ENCODE measurements at places on chromosomes 1 and 21.

DNA sequence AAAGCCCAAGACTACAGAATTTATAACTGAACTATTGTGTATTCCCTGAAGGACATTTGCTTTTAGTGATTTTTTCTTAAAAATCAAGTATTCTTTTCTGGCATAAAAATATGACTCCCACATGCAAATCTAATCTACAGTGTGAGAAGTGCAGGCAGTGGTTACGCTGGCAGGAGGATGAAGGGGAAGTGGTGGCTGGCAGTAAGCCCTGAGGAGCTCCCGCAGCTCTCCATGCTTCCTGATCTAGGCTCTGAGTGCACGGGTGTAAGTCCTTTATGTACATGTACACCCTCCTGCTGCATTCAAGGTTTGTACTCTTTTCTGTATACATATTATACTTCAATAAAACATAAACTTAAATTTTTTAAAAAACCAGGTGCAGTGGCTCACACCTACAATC is 67.5 kb upstream of the PRDX6 start:
- no peak for DNase-seq

- DNase-seq = no peak
These were observed 117.1 kb upstream of the COL6A1 start for GRCh38 chr21:45864436-45864835.

GRCh38 chr1:180101411-180101810 is 53.3 kb upstream of the QSOX1 start:
- no peak for DNase-seq

DNA sequence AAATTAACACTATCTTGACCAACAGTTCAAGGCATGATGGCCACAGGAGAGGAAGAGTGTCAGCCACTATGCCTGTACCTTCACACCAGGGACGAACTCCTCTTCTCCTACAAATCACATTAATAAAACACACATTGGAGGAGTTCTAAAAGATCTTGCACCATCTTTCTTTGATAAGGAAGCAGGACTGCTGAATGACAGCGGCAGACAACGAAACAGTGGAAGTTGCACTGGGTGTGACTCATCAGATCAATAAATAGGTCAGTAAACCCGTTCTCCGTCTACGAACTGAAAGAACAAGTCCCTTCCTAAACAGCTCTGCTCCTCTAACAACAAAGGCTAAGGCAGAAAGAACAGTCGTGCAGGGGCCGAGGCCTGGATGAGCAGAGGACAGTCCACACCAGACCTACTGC is 23.1 kb downstream of the UBE2G2 start:
- no peak for DNase-seq

DNA sequence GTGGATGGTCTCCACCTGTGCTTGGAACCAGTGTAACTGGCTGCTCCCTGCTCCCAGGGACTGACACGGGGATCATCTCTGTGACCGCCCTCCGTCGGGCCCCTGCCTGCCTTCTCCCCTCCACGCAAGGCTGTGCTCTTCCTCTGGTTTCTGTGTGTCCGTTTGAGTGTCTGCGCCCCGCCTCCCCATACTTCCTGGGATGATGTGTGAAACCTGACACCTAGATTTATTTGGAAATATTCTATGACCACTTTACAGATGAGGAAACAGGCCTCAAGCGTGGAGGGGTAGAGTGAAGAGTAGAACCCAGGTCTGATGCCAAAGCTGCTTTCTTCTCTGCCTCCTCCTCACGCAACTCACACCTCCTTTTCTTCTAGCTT is 24.3 kb downstream of the LDLRAP1 start:
- no peak for DNase-seq

- DNase-seq = no peak
These were observed 25.6 kb upstream of the NFIA start for GRCh38 chr1:61056573-61057439.

GRCh38 chr1:178310685-178311105 is 186.1 kb downstream of the CLEC20A start:
- DNase-seq = no peak

DNA sequence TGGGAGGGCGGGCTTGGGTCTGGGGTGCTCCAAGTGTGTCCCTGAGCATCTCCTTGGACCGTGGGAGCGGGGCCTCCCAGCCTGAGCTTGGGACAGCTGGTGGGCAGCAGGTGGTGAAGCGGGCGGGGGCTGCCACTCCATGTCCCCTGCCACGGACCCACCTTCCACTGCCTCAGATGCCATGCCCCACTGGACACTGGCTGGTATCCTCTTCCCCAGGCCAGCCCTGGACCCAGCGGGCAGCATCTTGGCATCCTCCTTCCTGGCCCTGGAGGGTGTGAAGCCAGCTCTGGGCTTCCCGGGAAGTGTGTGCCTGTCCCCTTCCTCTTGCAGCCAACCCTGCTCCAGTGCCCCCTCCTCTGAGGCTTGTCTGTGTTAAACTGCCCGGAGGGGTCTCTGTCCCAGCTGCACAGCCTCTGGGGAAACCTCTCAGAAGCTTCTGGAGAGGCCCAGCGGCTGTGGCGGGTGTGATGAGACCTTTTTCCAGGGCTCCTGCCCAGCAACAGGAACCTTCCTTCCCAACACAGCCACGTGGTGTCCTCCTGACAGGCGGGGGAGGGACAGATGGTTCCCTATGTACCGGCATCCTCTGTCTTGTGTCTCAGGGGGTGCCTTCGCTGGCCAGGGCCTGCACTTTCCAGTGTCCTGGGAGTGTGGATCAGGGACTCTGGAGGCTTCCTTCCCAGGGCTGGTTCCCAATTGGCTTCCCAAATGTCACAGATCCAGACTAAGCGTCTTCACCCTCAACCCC is 81.6 kb upstream of the DISP3 start:
- no peak for DNase-seq

- no peak for DNase-seq
These were observed 146.0 kb downstream of the PBX1 start for GRCh38 chr1:164704954-164705353.

DNA sequence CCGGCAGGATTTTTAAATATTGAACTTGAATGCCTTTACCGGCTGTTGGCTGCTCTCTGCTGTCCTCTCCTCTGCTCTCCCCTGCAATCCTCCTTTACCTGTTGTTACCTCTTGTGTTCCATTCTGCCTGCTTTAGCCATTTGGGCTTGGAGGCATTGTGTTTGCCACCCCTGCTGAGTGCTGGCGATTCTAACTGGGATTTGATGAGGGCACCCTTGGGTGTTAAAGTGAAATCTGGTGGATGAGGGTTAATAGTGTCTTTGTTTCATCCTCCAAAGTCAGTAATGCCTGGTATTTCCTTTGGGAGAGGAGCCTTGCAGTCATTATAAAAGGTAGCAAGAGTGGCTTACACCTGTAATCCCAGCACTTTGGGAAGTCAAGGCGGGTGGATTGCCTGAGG is 9.9 kb downstream of the SZRD1 start:
- DNase-seq = no peak

GRCh38 chr1:246705368-246705767 is 18.8 kb upstream of the SCCPDH start:
- DNase-seq = no peak

DNA sequence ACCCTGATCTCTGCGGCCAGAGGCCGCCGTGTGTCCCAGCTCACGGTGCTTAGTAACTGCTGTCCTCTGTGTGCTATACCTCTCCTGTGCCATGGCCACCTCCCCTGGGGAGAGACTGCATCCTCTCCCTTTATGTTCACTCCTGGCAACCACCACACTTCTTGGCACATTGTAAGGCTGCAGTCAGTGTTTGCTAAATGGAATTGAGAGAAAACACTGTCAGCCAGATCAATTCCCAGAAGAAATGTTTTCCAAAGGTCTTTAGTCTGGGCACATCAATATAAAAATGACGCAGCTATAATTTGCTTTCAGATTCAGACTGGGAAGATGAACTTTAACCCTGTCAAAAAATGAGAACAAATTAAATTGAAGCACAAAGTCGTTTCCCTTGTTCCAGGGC is 96.8 kb downstream of the BEND5 start:
- no peak for DNase-seq

DNA sequence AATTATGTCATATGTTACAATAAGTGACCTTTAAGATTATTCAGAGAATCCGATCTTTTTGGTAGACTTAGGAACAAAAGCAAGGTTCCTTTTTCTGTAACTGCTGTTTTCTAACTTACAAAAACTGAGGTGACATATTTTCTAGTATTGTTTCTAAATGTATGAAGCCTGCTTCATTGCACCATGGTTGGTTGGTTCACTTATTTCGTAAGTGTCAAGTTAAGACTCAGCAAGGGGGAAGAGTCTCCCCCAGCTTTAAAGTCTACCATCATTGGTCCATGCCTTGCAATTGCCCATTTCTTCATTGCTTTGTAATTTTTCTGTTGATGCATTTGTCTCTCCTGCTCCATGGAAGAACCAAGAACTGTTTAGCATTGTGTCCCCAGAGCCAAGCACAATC is 136.9 kb downstream of the DISC1 start:
- no peak for DNase-seq

- no peak for DNase-seq
These were observed 51.5 kb upstream of the DAB1 start for GRCh38 chr1:57475366-57475765.

- no peak for DNase-seq
These were observed at the start of gene MAP3K7CL for GRCh38 chr21:29130270-29130969. Gene MAP3K7CL, plus strand, starts transcription at chr21:29130644. Its CDS starts 2,701 bp downstream, at chr21:29133345.

DNA sequence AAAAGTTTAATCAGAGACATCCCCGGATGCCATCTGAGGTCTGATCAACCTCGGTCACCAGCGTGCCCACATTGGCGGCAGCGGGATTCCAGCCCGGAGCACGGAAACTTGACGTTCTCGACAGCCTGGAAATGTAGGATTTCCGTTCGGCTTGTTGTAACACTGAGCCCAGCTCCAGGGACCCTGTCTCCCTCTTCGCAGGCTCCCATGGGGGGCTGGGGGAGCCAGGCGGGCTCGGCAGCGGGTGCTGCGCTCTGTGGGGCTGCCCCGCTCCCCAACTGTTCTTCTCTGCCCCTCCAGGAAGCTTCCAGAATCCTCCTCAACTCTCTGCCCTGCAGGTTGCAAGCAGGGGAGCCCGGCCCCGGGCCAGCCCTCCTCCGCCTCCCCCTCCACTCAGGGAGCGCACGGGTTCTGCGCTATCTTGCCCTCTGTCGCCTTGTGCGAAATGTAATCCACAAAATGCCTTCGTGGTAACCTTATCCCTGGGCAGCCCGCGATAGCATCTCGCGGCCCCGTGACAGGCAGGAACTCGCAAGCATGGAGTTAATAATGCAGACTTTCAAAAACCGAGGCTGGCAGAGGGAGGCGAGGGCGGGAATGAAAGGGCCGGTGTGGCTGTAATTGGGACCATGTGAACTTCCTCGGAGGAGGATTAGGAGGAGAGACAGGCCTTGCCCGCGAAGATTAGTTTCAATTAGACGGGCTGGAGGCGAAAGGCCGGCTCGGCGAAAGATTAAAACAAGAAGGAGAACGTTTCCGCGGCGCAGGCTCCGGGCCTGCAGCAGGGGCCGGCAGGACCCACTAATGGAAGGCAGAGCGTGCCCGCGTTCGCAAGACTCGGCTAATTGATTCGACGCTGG is 53.9 kb upstream of the TTC34 start:
- no peak for DNase-seq

DNA sequence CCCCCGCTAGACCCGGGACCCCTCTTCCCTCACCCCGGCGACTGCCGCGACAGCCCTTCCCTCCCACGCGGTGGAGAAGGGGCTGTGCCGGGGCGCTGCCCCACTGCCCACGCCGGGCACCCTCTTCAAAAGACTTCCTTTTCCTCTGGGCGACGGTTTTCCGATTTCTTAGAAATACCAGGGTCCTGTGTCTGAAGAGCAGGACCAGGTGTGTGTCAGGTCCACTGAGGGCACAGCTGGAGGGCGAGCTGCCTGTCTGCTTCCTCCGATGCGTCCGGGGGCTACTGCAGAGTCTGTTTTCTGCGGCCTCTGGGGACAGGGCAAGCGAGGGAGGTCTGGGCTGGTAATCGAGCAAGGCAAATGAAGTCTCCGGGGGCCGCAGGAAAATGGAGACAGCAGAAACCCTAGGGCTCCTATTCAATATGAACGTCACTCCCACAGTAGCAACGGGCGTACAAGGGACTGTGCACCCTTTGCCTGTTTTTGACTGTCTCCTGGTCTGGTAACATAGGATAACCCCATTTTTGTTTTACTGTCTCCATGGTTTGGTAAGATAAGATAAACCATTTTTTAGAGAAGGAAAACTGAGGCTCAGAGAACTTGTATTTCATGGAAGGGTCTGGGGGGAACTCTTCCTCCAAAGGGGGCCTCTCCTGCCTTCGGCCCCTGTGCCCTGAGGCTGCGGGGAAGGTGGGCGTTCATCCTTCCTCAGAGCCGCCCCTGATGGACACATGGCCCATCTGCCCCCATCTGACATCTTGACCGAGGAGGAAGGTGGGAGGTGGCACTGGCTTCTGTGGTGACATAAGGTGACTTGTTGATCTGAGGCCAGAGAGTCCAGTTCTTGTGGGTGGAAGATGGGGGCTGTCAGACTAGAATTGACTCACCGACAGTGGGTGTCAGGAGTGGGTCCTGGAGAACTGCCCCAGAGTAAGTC is 970 bp downstream of the TNFRSF1B start:
- DNase-seq = no peak

- no peak for DNase-seq
These were observed 486.7 kb upstream of the ZP4 start for GRCh38 chr1:238377280-238377919.

- DNase-seq = no peak
These were observed 13.3 kb downstream of the AKNAD1 start for GRCh38 chr1:108843390-108844137.

DNA sequence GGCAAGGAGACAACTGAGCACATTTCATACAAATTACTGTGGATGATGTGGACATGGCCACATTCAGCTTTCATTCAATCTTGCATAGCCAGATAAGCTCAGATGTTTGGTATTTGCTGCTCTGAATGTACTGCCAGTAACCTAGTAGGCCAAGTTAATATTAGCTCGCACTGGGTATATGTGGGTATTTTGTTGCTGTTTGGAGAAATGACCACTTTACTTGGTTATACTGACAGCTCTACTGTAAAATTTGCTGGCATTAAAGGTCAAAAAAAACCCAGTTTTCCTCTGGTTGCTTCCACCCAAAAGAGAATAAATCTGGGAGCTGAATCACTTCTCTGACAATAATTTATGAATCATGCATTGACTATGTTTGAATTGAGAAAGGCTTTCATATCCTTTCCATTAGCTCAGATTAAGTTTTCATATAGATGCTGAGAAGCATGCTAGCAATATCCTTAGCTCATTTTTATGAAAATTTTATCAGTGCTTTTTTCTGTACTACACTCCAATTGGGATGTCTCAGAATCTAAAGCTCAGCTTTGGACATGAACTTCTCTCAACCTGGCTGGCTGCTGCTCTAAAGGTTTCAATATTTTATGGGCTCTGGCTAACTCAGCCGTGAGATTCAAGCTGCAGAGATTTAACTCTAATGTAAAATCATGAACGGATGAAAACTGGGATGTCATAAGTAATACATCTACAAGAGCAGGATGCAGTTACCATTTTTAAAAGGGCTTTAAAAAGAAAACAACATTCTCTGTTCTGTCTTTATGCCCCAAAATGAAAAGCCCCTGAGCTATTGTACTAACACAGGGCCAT is 330.0 kb downstream of the BARHL2 start:
- no peak for DNase-seq

- no peak for DNase-seq
These were observed 2.5 kb upstream of the TFAP2E start for GRCh38 chr1:35570589-35571137.

GRCh38 chr1:31010086-31010989 is 55.2 kb downstream of the PUM1 start:
- no peak for DNase-seq

GRCh38 chr1:194104247-194104844 is 917.9 kb upstream of the B3GALT2 start:
- no peak for DNase-seq

- DNase-seq = no peak
These were observed 86.3 kb downstream of the VWA5B1 start for GRCh38 chr1:20376880-20377494.

GRCh38 chr1:43925846-43926245 is 7.8 kb upstream of the ARTN start:
- no peak for DNase-seq
